Hepatocyte (in vitro differentiated cells): ENCODE measurements at places on chromosomes 13 and 19.

- no peaks in the 10 kb centered on the region for H3K36me3 ChIP-seq
- H3K4me1 ChIP-seq: no peaks in the 10 kb centered on the region
- no peak overlapping the region for H3K27ac ChIP-seq
- peak overlapping the region; percentile 48 for H3K4me3 ChIP-seq
Measured at GRCh38 chr19:11673608-11674041, 65.1 kb downstream of the ZNF823 start.

DNA sequence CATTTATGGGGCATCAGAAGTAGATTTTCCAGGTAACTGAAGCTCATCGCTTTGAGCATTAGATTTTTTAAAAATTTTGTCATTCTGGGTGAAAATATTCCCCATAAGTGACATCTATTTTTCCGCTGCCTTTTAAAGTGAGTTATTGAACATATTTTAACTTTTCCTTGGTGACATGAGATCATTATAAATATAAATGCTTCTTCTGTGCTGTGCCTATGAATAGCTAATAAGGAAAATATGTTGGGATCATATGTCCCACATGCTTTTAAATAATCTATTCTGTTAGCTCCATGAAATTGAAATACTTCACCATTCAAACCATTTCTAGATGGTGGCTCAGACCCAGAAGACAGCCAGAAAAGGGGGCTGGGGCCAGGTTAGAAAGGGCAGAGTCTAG, 14.1 kb downstream of the ATP7B start:
- H3K27me3 ChIP-seq: no peaks in the 10 kb centered on the region
- no peak for DNase-seq
- no peak overlapping the region for H3K4me3 ChIP-seq
- no peaks in the 10 kb centered on the region for H3K36me3 ChIP-seq
- peak overlapping the region; percentile 67 for H3K27ac ChIP-seq
- peaks cover 44% of the 10 kb centered on the region for H3K4me1 ChIP-seq

- H3K27ac ChIP-seq: no peak overlapping the region
- H3K27me3 ChIP-seq: peaks cover 5% of the 10 kb centered on the region
- DNase-seq: no peak
Measured at GRCh38 chr13:114135731-114136171, 3.3 kb upstream of the RASA3 start.

- no peaks in the 10 kb centered on the region for H3K36me3 ChIP-seq
- no peaks in the 10 kb centered on the region for H3K27me3 ChIP-seq
- DNase-seq: no peak
- H3K4me3 ChIP-seq: no peak overlapping the region
- H3K4me1 ChIP-seq: peaks cover 10% of the 10 kb centered on the region
Measured at GRCh38 chr13:38868870-38869269, 121.8 kb downstream of the STOML3 start.

GRCh38 chr13:50910485-50910805, 854 bp downstream of the RNASEH2B start:
- H3K27ac ChIP-seq: peak overlapping the region; percentile 95
- H3K4me3 ChIP-seq: peak overlapping the region; percentile 97
- no peaks in the 10 kb centered on the region for H3K36me3 ChIP-seq
- H3K27me3 ChIP-seq: no peaks in the 10 kb centered on the region
- peaks cover 23% of the 10 kb centered on the region for H3K4me1 ChIP-seq
- no peak for DNase-seq

DNA sequence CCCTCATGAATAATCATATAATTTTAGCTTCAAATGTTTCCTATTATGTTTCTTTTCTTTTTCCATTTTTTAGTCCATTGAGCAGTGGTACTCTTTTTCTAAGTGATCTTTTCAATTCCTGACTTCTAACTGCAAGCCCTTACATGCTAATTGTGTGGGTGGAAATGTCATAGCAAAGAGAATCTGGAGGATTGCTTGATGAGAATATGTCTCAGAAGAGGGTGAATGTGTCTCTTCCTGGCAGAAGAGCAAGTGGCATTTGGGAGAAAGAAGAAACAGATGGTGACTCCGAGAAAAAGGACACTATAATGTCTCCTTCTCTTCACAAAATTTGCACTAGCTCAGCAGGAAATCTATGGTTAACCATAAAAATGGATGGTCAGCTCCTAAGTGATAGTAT, 2320.0 kb downstream of the PCDH9 start:
- H3K4me3 ChIP-seq: no peak overlapping the region
- no peaks in the 10 kb centered on the region for H3K36me3 ChIP-seq
- DNase-seq: no peak
- H3K27me3 ChIP-seq: no peaks in the 10 kb centered on the region
- H3K4me1 ChIP-seq: no peaks in the 10 kb centered on the region

DNA sequence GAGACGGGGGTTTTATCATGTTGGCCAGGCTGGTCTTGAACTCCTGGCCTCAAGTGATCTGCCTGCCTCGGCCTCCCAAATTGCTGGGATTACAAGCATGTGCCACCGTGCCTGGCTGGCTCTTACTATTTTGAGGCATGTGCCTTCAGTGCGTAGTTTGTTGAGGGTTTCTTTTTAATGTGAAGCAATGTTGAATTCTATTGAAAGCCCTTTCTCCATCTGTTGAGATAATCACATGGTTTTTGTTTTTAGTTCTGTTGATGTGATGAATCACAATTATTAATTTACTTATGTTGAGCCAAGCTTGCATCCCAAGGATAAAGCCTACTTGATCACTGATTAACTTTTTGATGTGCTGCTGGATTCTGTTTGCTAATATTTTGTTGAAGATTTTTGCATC, 290.9 kb downstream of the KCNRG start:
- DNase-seq: no peak
- no peaks in the 10 kb centered on the region for H3K27me3 ChIP-seq
- no peak overlapping the region for H3K27ac ChIP-seq
- H3K4me1 ChIP-seq: peaks cover 15% of the 10 kb centered on the region

DNA sequence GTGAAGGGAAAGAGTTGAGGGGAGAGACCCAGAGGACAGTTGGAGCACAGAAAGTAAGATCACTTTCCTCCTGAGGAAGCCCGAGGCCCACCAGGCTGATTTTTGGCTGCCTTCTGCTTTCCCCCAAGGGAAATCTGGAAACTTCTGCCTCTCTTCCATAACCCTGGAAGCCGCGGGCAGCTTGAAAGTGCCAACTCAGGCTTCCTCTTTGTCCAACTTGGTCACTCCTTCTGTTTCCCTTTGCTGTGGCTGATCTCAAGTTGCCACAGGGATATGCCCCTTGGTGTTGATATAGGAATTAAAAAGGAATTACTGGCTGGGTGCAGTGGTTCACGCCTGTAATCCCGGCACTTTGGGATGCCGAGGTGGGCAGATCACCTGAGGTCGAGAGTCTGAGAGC, 5.7 kb upstream of the CD70 start:
- H3K27ac ChIP-seq: no peak overlapping the region
- H3K27me3 ChIP-seq: peaks cover 16% of the 10 kb centered on the region
- no peaks in the 10 kb centered on the region for H3K36me3 ChIP-seq
- no peak for DNase-seq
- H3K4me1 ChIP-seq: no peaks in the 10 kb centered on the region

DNA sequence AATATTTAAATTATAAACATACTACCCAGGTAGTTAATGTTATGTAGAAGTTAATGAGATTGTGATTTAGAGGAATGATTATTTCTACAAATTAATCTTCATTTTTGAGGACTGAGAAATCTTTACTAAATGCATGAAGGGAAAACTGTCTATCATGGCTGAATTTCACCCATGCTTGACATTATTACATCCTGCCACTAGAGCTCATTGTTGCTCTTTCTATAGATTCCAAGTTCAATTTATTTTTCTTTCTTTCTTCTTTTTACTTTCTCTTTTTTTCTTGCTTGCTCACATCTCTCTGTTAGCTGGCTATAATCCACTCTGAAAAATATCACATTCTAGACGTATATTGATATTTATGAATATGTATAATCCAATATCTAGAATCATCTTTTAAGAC, 505.0 kb upstream of the KLHL1 start:
- no peak overlapping the region for H3K27ac ChIP-seq
- peak; percentile 9 for DNase-seq
- H3K4me3 ChIP-seq: no peak overlapping the region
- no peaks in the 10 kb centered on the region for H3K4me1 ChIP-seq

GRCh38 chr19:2523630-2524311, 47.8 kb downstream of the GADD45B start:
- H3K4me3 ChIP-seq: no peak overlapping the region
- H3K27ac ChIP-seq: peak overlapping the region; percentile 68
- no peak for DNase-seq
- H3K27me3 ChIP-seq: no peaks in the 10 kb centered on the region
- peaks cover 7% of the 10 kb centered on the region for H3K4me1 ChIP-seq
- H3K36me3 ChIP-seq: no peaks in the 10 kb centered on the region

DNA sequence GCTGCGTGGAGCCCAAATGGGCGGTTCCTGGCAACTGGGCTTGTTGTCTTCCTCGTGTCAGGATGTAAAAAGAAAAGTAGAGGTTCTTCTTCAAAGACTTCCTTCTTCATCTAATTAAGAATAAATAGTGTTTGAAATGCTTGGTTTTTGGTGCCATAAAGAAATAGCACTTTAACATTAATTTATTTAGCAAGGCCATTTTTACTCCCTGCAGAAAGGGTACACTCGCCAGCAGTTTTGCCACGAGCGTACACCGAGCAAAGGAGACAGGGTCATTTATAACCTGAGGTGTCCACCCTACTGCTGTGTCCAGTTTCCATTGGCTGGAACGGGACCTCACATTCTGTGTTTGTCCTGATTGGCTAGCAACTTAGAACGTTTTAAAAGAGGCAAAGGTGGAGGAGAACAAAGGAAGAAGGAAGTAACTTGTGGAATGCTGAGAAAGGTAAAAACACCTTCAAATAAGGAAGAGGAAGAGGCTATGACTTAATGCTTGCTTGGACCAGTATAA, 21.8 kb upstream of the OR10H1 start:
- H3K27ac ChIP-seq: no peak overlapping the region
- H3K27me3 ChIP-seq: no peaks in the 10 kb centered on the region
- no peaks in the 10 kb centered on the region for H3K36me3 ChIP-seq
- DNase-seq: no peak

GRCh38 chr13:27259831-27260230, 8.5 kb downstream of the RPL21 start:
- no peaks in the 10 kb centered on the region for H3K36me3 ChIP-seq
- no peak overlapping the region for H3K4me3 ChIP-seq
- no peaks in the 10 kb centered on the region for H3K27me3 ChIP-seq
- no peaks in the 10 kb centered on the region for H3K4me1 ChIP-seq
- no peak for DNase-seq

- no peak overlapping the region for H3K27ac ChIP-seq
- H3K27me3 ChIP-seq: no peaks in the 10 kb centered on the region
- H3K4me3 ChIP-seq: no peak overlapping the region
- H3K36me3 ChIP-seq: no peaks in the 10 kb centered on the region
Measured at GRCh38 chr19:39953915-39954314, 17.1 kb upstream of the PSMC4 start.

DNA sequence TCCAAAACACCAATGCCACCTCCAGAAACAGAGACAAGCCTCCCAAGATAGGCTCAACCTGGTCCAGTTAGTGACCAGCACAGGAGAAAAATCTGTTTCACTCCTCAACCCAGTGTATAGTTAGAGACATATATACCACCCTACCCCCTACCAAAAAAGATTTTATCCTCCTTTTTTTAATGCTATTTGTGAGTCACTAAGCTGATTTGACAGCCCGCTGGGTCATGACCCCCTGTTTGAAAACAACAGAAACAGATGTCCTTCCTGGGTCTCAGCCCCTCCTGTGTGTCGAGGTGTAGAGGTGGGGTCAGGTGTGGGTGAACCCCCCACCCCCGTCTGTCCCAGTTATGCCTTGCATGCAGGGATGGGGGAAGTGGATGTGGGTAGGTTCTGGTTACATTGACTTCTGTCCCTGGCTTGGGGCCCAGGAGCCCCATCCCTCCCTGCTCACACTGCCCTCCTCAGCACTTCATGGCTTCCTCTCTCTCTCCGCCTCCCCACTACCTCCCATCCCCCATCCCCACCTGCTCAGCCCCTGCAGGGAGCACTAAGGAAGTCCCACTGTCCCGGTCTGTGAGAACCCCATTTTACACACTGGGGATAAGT, 14.0 kb upstream of the TOMM40 start:
- H3K27ac ChIP-seq: no peak overlapping the region
- H3K4me1 ChIP-seq: no peaks in the 10 kb centered on the region
- H3K36me3 ChIP-seq: no peaks in the 10 kb centered on the region
- DNase-seq: no peak
- H3K4me3 ChIP-seq: no peak overlapping the region

DNA sequence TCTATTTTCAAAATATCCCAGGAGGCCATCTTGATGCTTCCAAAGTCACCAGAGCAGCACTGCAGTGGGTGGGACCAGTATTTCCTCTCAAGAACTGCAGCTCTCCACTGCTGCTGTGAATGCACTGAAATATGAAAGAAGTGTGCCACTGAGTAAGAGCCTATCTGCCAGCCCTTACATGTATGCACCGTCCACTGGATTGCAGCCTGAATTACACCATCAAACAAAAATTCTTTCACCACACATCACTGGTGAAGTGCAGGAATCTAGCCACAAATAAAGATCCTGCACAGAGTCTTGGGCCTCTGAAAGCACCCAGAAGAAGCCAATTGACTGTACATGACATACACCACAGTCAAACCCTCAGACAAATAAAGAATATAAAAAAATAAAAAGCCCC, 249.0 kb downstream of the LHFPL6 start:
- no peak overlapping the region for H3K4me3 ChIP-seq
- H3K36me3 ChIP-seq: no peaks in the 10 kb centered on the region
- H3K4me1 ChIP-seq: no peaks in the 10 kb centered on the region
- H3K27ac ChIP-seq: no peak overlapping the region
- H3K27me3 ChIP-seq: no peaks in the 10 kb centered on the region

DNA sequence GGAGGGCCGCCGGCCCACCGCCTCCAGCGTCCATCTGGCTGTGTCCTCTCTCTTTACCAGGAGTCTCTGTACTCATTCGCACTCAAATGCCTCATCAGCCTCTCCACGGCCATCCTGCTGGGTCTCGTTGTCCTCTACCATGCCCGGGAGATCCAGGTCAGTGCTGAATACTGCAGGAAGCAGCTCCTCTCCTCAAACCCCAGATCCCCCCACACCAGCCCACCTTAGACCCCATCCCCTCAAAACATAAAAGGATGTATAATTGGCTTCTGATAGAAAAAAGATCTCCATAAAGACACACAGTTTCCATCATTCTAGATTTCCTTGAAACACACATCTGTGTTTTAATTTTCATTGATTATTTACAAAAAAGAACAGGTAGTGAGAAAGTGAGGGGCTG, 8.1 kb downstream of the KCNN1 start:
- no peaks in the 10 kb centered on the region for H3K27me3 ChIP-seq
- H3K4me3 ChIP-seq: no peak overlapping the region
- H3K4me1 ChIP-seq: no peaks in the 10 kb centered on the region
- no peaks in the 10 kb centered on the region for H3K36me3 ChIP-seq

DNA sequence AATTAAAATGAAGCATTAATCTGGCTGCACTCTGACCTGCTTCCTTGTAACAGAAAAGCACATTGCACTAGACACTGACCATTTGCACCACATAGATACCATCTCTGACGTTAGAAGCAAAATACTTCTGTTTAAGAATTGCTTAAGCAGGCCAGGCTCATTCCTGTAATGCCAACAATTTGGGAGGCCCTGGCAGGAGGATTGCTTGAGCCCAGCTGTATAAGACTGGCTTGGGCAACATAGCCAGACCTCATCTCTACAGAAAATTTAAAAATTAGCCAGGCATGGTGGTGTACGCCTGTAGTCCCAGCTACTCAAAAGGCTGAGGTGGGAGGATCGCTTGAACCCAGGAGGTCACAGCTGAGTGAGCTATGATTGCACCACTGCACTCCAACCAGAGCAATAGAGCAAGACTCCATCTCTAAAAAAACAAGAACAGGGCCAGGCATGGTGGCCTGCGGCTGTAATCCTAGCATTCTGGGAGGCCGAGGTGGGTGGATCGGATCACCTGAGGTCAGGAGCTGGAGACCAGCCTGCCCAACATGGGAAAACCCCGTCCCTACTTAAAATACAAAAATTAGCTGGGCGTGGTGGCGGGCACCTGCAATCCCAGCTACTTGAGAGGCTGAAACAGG, 7.0 kb upstream of the TLE6 start:
- no peaks in the 10 kb centered on the region for H3K36me3 ChIP-seq
- DNase-seq: no peak
- no peaks in the 10 kb centered on the region for H3K27me3 ChIP-seq
- H3K4me3 ChIP-seq: no peak overlapping the region
